Activated CD4-positive, alpha-beta T cell treated with anti-CD3 and anti-CD28 coated beads, Interleukin-2, amount 50 U/mL, for 48 hours (primary cell): ENCODE measurements at places on chromosomes 16 and 17.

DNA sequence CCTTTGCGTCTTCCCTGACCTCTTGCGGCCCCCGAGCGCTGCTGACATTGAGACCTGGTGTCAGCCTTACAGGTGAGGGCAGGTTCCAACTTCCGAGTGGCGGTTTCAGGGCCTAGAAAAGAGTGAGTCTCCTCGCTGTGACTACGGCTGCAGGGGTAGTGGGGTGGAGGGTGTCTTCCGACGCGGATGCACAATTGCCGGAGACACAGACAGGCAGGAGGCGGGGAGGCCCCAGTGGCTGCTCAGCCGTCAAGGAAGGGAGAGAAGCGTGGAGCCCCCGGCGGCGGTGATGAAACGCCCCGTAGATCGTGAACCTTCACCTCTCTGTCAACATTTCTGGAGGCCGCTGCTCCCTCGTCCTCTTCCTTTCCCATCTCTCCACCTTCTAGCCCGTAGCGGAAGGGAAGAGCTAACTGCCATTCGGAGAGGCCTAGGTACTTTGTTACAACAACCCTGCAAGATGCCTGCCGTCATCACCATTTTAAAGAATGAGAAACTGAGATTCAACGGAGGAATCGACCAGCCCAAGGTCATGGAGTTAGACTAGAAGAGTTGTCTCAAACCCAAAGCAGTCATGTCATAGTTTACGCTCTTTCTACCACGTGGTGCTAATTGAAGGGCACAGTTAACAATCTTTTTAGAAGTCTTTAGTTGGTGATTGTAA is 485 bp downstream of the DNAJA3 start:
- no peak for DNase-seq

- no peak for DNase-seq
Measured at GRCh38 chr17:49965524-49965909, 3.5 kb upstream of the DLX4 start.

DNA sequence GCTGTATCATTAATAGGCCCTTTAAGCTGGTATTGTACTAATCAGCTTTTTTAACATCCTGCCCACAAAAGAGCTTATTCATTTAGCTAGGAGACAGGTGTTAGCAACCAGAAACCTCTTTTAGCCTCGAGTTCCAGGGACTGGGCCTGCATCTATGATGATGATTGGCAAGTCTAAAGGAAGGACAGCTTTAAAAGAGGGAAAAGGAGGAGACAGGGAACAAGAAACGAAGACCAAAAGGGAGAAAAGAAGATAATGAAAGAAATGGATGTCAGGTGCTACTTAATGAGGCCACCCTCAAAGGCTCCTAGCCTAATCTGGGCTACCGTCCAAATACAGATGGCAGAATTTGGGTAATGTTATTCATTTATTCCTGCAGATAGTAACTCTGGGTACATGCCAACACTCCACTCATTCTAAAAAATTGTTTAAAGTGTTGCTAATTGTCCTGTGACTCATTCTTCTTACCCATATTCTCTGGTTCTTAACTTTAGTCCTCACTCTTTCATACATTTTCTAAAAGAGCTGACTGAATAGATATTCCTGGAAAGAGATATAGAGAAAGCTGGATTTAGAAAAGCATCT is 18.7 kb upstream of the RFFL start:
- DNase-seq: no peak

DNA sequence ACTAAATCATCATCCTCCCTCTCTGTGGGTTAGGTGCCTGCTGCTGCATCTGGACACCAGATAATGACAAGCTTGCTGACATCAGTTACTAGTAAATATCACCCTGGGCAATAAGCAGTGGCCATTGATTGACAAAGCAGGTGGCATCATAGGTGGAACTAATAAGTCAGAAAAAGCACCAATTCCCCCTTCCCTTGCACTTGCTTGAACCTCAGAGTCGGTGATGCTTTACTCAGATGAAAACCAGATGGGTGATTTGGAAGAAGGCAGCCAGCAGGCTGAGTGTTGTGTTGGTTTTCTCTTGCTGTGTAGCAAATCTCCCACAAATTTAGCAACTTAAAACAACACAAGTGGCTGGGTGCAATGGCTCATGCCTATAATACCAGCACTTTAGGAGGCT is 146.9 kb upstream of the NOL11 start:
- no peak for DNase-seq

DNA sequence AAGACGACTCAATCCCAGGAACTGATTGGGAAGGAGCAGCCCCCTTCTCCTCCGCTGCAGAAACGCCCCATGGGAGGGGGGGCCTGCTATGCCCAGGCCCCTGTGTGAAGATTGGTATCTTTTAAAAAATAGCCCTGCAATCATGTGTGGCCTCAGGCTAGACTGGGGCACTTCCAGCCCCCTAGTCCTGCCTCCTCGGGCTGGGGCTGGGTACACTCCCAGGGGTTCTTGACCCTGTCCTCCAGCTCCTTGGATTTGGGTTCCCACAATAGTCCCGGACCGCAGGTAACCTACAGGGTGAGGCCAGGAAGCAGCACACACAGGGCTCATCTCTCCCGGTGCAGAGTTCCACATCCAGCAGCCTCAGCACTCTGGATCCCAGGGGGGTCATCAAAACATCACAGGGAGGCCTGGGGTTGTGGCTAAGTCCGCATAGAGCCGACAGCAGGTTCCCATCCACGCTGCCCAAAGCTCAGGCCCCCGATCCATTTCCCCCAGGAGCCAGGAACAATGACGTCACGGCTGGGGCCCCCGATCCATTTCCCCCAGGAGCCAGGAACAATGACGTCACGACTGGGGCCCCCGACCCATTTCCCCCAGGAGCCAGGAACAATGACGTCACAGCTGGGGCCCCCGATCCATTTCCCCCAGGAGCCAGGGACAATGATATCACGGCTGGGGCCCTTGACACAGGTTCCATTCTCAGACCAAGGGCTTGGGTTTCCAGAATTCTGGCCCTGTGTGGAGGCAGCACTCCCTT is 202.4 kb downstream of the IRF8 start:
- no peak for DNase-seq

GRCh38 chr17:42608305-42609181 is 631 bp downstream of the RETREG3 start:
- no peak for DNase-seq

- DNase-seq: no peak
Measured at GRCh38 chr16:4552541-4552940, 3.6 kb upstream of the C16orf96 start.

GRCh38 chr16:10896723-10897122 is 19.7 kb downstream of the CIITA start:
- DNase-seq: no peak

GRCh38 chr17:64077379-64077778 is 52.6 kb downstream of the ERN1 start:
- DNase-seq: no peak

DNA sequence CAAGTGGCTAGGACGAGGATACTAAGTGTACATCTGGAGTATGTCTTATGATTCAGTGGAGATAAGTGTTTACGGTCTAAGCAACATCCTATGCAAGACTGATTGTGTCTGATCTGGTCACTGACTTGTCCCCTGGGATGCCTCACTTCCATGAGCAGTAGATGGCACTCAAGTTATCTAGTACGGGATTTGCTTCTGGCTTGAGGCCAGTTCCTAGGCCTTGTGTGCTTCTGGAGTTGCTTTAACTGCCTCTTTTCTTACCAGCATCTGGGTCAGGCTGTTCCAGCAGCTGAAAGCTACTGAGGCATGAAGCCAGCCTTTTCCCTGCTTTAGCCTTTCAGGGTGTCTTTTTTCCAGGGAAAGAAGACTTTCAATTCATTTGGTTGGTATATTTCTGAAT is 23.0 kb downstream of the SUPT6H start:
- no peak for DNase-seq

DNA sequence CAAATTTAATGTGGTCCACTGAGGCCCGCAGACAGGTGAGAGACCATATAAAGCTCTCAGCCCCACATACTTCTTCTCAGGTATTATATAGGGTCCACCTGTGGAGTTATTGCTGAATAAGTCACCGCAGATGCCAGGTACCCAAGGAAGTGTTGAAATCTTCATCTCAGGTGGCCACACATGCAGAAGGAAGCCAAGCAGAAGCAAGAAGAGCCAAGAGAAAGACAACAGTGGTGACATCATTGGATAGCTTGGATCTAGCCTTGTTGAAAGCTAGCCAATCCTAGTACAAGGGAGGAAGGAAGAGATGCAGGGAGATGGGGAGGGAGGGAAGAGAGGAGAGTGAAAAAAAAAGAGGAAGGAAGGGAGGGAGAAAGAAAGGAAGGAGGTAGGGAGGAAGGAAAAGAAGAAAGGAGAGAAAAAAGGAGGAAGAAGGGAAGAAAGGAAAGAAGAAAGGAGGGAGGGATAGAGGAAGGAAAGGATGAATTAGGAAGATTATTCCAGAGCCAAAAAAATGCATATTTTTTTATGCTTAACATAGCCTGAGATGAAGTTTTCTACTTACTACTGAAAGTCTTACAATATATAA is 12.5 kb downstream of the ADAMTS18 start:
- no peak for DNase-seq

DNA sequence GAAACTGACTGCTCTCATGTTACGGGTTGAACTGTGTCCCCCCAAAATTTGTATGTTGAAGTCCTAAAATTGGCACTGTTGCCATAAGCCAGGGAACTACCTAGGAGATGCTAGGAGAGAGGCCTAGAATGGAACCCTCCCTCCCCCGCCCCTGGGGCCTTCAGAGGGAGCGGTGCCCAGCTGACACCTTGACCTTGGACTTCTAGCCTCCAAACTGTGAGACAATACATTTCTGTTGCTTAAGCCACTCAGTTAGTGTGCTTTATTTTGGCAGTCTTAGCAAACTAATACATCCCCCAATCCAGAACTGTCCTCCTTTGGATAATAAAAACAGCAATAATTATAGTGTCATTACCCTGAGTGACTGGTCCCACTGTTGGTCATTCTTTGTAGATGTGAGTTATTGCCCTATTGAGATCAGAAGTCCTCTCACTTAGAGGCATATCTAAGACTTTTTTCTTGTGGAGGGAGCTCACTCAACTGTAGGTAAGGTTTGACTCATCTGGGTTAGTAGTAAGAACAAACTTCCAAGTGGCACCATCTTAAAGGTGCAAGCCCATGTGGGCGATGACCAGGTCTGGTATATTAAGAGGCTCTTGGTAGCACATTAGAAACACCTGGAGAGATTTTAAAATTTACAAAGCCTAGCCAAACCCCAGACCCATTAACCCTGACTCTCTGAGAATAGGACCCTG is 93.0 kb upstream of the HLF start:
- no peak for DNase-seq

DNA sequence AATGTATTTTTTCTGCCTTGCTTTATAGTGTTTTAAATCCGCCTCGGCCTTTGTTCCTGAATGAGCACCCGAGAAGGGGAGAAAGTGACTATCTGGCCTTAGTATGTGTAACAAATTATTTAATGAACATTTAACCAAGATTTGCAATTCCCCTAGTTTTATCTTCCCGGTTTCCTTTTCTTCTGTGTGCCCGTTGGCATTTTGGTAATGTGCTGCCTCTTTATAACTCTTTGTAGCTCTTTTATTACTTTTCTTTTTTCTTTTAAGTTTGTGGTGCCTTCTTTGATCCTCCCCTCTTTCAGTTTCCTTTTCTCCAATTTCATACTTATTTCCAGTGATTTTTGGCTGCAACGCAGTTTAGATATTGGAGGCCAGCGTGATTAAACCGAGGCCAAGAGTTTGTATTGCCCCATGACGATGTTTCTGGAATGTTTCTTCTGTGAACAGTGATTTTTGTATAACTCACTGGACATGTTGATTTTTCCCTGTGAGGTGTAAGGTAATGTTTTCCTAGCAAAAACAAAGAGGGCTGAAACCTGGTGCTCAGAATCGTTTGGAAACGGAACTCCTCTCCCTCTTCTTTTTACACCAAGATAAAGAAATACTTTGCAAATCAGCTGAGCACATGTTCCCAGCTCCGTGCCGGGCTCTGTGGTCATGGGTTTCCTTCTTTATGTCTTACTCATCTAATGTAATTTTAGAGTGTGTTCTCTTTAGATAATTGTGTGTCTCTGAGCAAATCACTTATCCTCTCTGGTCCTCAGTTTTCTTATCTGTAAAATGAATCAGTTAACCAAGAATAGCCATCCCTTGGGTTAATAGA is 344.3 kb downstream of the WWOX start:
- no peak for DNase-seq

GRCh38 chr17:62135742-62136141 is 70.7 kb upstream of the MED13 start:
- DNase-seq: no peak
